SHP77 (cell line): ENCODE measurements at places on chromosomes 2 and 18.

DNA sequence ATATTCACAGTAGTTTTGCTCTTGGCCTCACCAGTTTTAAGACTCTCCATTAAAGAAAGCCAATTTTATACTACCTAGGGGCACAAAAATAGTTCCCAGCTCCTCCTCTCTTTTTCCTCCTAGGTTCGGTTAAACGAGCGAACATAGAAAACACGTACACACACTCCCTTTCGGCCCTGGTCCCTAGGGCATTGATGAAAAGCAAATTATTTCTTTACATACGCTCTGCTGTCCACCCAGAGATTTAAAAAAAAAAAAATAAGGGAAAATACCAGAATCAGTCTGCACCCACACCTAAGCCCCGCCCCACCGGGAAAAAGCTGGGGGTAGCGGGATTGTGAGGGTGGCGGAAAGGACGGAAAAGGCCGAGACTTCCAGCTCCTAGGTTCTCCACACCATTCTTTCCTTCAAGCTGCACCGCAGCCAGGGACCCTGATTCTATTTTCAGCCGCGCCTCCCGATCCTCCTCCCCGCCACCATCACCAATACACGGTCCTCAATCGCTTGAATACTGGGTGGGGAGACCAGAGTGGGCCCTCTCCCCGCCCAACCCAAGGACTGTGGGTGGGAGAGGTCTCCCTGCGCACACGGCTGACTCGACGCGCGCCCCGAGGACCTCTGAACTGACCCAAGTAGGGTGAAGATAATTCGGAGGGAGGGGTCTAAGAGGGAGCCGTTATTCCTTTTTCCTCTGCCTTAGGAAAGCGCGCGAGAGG, 769 bp downstream of the ATF2 start:
- DNase-seq, result no peak

GRCh38 chr2:62458206-62458641, 47.8 kb downstream of the TMEM17 start:
- no peak for DNase-seq

DNA sequence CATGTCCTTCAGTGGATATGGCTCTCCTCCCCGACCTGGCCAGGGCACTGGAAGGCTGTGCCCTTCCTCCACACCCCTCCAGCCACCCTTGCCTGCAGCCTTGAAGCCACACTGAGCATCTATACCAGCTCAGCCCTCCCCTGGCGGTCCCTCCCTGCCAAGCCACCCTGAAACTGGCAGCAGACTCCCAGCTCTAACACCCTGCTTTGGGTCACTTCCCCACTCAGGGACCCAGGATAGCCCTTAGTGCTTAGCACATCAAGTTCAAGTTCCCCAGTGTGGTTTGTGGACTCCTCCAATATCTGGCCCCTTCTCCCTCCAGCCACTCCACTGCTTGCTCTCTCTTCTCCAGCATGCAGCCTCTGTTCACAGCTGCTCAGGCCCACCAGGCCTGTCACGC, 89.4 kb downstream of the TNS1 start:
- no peak for DNase-seq

GRCh38 chr2:224209555-224210285, 170.6 kb upstream of the SERPINE2 start:
- DNase-seq, result no peak

GRCh38 chr2:2547451-2547850, 216.4 kb upstream of the MYT1L start:
- DNase-seq, result no peak

DNA sequence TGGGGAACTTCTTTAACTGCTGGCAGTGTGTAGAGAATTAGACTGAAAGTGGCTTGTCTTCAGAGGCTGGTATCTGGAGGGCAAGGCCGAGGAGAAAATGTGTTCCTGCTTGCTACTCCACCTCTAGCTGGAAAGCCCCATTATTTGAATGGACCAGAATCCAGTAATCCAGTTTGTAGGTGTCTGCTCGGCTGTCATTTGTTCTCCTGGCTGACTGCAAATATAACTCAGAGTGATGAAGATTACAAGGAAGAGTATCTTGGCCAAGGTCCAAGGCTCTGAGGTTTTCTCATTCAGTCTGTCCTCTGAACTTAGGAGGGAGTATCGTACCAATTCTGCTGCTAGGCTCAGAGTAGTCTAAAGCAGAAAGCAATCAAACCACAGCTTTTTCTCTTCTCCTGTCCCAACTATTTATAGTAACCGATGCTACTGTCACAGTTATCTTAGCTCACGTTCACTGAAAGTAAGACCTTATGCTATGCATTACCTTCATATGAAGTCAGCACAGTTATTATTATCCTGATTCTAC, 228.6 kb downstream of the SETBP1 start:
- no peak for DNase-seq

DNA sequence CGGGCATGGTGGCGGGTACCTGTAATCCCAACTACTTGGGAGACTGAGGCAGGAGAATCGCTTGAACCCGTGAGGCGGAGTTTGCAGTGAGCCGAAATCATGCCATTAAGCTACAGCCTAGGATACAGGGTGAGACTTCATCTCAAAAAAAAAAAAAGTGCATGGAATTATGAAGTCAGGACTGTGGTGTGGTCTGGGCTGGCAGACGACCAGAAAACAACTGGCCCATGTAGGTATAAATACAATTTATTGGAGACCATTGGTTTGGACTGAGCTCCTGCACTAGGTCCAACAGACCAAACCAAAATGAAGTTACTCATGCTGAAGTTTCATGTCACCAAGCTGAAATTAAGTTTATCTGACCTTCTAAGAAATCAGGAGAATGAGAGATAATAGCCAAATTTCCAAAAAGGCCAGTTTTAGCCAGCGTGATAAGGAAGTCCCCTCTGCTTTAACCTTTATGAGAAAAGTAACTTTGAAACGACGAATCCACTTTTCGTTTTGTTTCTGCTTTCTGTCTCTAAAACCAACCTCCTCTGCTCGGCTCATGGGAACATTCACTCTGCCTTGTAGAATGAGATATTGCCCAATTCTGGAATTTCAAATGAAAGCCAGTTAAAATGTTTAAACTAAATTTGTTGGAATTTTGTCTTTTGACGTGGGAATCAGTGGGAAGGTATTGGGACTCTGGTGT, 17.7 kb upstream of the RAB10 start:
- DNase-seq, result no peak

- DNase-seq, result no peak
Observed at GRCh38 chr18:57062844-57063243, 84.0 kb upstream of the BOD1L2 start.

DNA sequence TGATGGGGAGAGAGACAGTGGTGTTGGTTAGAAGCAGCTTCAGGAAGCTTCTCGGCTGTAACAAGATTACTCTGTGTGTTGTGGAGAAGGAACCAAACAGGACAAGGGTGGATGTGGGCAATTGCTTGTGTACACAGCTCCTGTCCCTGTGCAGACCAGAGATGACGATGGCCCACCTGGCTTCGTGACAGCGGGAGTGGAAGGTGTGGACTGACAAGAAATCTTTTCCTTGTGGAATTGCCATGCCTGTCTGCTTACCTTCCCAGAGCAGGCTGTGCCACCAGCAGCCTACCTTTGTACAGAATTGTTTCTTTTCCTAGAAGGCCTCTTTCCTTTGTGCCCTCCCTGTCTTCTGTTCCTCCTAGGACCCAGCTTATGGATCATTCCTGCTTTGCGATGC, 93.8 kb downstream of the ITGB1BP1 start:
- no peak for DNase-seq

GRCh38 chr2:145655165-145655765, 1135.3 kb upstream of the ZEB2 start:
- no peak for DNase-seq

- no peak for DNase-seq
Observed at GRCh38 chr2:143255899-143256298, 126.7 kb downstream of the ARHGAP15 start.

- no peak for DNase-seq
Observed at GRCh38 chr2:98234776-98235175, 111.5 kb upstream of the CNGA3 start.

GRCh38 chr2:197113275-197113711, 186.8 kb upstream of the PGAP1 start:
- DNase-seq, result peak; percentile 25

DNA sequence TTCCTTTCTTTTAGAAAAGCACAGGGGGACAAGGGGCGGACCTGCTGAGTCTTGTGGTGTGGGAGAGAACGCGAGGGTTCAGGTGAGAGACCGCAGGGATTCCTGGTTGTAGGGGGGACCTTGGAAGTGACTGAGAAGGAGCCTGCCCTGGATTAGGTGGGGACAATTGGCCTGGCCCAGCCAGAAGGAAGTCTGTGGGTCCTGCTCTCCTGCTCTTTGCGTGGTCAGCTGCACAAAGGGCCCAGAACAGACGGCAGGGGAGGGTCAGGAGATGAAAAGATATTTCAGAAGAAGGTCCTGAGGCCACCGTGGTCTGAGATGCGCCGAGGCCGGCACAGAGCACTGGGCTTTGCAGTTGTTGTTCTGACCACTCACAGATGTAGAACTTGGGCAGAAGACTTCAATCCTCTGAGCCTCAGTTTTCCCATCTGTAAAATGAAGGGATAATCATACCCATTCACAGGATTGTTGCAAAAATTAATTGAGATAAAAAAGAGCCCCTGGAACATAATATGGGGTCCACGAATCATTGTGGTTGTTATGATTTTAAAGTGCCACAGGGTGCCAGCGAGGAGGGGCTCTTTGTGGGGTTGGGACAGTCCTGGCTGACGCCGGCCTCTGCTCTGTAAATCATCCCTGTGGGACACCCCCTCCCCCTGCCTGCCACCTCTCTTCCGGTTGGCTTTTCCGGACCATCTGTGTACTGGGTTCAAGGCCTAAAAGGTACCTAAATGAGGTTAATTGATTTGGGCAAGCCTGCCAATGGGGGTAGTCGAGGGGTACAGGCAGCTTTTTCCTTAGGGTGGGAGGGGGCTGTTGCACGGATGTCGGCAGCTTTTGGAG, 1.8 kb downstream of the LPIN1 start:
- no peak for DNase-seq

GRCh38 chr2:15159206-15159605, 401.9 kb downstream of the NBAS start:
- DNase-seq, result no peak

- DNase-seq, result no peak
Observed at GRCh38 chr2:112920923-112921532, 10.1 kb downstream of the IL37 start.

DNA sequence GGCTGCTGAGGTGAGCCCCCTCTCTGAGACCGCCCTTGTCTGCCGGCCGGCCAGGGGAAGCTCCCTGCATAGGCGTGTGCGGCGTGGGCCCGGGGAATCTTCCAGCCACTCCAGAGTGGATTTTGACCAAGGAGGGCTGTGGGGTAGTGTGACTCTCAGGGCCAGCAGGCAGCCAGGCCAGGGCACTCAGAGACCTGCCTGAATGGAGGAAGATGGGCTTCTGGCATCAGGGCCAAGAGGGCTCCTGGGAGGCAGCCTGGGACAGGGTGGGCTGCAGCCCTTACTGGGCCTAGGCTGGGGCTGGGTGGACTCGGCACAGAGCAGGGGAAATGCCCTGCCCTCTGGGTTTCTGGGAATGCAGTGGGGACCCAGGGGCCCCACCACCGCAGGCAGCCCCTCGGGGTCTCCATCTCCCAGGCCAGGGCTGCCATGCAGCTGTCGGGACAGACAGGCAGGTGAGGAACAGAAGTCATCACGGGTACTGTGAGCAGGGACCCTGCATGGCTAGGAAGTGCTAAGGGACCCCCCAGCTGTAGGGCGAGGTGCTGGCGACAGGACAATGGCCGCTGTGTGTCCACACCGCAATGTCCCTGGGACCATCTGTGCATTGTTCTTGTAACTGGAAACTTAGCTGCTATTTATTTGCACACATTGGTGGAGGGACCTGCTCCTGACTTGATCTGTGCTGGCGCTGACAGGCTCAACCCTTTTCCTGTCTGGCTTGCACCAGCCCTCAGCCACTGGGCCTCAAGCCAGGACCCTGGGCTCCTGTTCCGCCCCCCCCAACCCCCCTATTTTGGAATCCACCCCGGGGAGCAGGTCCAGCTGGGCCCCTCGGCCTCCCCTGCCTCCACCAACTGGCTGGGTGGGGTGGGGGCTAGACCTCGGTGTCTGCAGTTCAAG, 4.1 kb downstream of the PDCD1 start:
- DNase-seq, result no peak

GRCh38 chr2:34731292-34731691, 1132.2 kb upstream of the FAM98A start:
- no peak for DNase-seq

DNA sequence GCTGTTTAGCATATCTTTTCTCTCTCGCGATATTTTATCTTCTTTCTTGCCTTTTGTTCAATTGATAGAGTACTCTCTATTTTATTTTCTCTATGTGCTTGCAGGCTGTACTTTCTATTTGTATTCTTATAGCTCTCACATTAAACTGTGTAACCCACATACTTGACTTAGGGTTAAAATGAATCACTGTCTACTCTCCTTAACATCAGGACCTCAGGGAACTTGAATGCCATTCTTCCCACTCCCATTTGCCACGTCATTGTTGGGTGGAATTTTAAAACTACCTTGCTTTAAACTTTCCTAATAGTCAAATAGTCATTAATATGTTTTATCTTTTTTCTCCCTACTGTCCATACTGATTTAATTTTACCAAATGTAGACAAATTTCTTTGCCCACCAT, 269.7 kb downstream of the ALPK2 start:
- no peak for DNase-seq

GRCh38 chr18:28153485-28154065, 23.4 kb downstream of the CDH2 start:
- DNase-seq, result no peak

GRCh38 chr2:197298609-197299008, 12.0 kb downstream of the ANKRD44 start:
- no peak for DNase-seq

DNA sequence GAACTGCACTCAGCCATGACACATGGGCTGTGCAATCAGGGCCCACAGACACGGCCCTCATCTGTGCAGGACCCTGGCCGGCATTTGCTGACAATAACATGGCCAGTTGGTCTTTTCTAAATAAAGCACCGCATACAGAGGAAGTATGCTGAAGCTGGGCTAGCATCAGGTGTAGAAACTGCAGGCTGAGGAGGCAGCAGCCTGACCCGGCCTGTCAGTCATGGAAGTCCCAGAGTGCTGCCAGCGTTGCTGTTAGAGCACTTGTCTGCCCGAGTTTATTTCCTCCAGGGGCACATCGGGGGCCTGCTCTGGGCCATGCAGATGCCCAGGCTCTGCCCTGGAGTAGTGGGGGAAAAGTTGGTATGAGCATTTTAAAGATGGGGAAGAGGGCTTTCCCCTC, 4.1 kb upstream of the PTPN18 start:
- no peak for DNase-seq

DNA sequence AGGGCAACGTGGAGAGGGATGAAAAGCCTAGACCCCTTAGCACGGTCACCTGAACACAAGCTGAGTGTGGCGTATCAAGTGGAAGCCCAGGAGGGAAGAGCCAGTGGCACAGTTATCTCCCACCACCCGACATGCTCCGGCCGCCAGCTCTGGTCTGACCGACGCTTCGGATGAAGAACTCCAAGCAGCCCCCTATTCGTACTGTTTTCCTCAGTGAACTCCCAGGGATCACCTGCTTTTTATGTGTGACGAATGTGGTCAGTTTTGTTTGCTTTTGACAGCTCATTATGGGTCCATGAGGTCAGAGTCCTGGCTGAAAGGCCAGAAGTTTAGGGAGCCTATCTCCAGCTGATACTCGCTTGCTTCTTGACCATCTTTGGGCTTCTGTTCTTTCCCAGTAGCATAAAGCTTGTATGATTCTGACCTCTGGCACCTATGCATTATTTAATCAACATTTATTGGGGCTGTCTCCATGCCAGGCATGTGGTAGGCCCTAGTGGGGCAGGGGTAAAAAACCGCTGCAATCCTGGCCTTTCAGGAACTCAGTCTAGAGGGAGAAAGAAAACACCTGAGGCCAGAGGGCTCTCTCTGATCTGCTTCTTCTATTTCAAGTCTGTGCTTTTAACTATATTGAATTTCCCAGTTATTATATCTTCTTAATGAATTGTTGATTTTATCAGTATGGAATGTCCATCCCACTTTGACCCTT, 33.0 kb upstream of the MRPL33 start:
- DNase-seq, result no peak

GRCh38 chr2:57990118-57990725, 56.4 kb upstream of the VRK2 start:
- DNase-seq, result no peak
